Fibroblast of skin of right quadriceps (primary cell): ENCODE measurements at places on chromosomes 6 and 20.

DNA sequence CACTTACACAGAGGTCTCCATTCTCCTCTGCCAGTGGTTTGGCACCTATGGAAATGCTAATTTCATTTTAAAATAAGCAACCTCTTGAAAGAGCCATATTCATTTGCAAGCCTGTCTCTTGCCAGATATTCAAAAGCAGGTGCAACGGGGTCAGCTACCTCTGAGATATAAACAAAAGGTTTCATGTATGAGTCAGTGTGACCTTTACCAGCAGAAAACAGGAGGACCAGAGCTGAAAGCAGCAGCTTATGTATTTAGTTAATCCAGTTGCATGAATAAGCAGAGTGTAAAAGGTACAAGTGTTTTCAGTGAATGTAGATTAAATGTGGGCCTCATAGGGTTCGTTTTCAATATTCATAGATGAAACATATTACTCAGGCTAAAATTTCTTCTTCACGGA, 56.0 kb downstream of the TENT5A start:
- DNase-seq = no peak

- no peak for DNase-seq
These were observed 93.4 kb upstream of the NHSL1 start for GRCh38 chr6:138592749-138593123.

- peak; percentile 65 for DNase-seq
These were observed 38.9 kb downstream of the JARID2 start for GRCh38 chr6:15284743-15285142.

GRCh38 chr6:130076512-130076911, 58.1 kb downstream of the L3MBTL3 start:
- no peak for DNase-seq

DNA sequence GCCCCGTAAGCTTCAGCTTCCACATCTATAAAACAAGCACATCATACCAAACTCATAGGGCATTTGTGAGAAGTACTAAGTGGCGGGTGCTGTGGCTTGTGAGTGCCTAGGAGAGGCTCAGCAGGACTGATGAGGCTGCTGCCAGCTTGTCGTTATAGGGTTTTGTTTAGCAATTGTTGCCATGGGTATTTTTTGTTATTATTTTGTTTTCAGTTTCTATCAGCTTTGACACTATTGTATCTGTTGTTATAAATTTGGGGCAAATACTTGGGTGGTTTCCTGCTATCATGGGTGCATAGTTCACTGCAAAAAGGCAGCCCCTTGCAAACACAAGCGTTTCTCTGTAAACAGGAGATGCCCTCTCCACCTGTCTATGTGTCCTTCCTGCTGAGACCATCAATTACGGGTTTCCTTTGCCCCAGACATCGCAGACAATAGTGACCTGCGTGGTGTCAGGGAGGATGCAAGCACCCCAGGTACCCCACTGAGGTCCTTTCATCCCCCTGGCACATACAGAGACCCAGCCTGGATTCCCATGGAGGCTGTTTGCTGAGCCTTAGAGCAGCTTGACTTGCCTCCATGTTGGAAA, 3.1 kb upstream of the CCDC167 start:
- no peak for DNase-seq

- DNase-seq = no peak
These were observed 3.5 kb upstream of the VWA7 start for GRCh38 chr6:31780507-31781243.

GRCh38 chr6:84137051-84137375, 90.4 kb downstream of the CEP162 start:
- DNase-seq = peak; percentile 74

DNA sequence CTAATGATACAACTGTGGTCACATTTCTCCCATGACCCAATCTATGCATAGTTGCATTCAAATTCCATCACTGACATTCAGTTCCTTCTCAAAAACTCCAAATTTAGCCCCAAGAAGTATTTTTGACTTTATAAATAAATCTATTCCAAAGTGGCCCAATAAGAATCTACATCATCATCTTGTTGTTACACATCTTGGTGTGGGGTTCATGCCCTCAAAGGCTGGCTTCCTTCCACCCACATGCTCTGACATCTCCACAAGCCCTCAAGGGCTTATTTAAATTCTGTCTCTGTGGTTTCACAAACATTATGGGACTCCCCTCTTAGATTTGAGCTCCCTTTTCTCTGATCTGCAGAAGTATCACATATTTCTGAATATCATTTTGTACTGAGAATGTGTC, 585.3 kb upstream of the BTBD3 start:
- DNase-seq = peak; percentile 7

- no peak for DNase-seq
These were observed 6.7 kb upstream of the CLIC5 start for GRCh38 chr6:46022106-46022948.

GRCh38 chr6:129672341-129672682, 37.7 kb downstream of the ARHGAP18 start:
- no peak for DNase-seq

DNA sequence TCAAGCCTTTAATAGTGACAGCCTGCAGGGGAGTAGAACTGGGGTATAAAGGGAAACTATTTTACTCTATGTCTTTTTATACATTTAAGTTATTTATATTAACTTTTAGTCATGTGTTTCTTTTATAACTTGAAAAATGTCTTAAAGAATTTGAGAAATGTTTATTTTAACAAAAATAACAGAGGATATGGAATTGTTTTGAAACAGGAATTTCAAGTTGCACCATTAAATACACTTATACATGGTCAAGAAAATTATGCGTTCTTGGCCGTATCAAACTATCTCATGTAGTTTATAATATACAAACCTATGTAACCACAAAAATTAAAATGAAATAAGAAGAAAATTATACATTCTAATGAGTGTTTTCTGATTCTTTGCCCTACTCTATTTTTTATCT, 282.7 kb downstream of the GRIK2 start:
- DNase-seq = no peak

DNA sequence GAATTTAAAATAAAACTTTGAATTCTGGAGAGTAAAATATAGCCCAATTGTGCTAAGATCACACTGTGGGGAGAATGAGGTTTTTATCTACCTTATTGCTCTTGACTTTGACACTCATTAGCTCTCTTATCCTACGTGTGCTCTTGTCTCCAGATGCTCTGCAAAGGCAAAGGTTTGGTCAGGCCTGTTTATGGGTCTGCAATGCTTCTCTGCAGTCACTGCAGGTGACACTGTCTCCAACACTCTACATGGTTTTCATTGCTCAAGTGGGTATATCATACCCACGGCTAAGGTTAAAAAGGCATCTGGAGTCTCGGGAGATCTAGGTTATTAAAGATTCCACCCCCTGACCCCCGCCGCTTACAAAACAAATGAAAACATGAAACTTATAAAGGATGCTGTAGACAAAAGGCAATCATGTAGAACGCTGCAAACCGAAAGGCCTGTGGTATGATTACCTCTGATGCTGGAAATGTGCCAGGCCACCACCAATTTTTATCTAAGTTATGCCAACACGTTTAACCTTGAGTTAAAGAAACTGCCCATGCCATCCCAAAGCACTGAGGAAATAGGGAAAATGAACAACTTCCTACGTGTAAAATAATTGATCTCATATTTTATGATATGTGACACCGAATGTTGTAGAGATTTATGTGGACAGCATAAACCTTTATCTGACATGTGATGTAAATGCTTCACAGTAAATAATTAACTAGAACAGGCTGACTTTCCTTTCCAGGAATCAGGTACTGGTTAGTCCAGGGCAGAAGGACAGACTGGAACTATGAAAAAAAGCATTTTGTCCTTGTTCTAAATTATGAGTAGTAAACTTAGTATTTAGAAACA, 238.2 kb upstream of the NOX3 start:
- no peak for DNase-seq

DNA sequence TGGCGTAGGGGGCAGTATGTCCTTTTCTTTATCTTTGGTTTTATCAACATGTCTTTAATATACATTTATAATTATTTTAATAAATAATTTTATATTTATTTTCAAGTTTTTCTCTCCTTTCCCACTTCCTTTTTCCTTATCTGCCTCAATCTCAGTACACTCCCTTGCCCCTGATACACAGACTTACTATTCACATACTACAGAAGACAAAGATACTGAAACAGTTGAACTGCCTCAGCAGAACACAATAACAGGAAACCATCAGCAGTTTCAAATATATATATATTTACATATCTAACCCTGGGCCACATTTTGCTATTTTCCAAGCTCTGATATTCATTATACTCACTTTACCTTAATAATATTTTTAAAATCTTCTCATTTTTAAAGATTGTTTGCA, 19.8 kb downstream of the IBTK start:
- no peak for DNase-seq

GRCh38 chr6:50437901-50438300, 275.4 kb upstream of the TFAP2D start:
- DNase-seq = no peak
